ENCODE measurements at places on chromosomes 12 and 14.
A peak's percentile ranks its signal among the peaks of the same experiment; 100 is the strongest.

DNA sequence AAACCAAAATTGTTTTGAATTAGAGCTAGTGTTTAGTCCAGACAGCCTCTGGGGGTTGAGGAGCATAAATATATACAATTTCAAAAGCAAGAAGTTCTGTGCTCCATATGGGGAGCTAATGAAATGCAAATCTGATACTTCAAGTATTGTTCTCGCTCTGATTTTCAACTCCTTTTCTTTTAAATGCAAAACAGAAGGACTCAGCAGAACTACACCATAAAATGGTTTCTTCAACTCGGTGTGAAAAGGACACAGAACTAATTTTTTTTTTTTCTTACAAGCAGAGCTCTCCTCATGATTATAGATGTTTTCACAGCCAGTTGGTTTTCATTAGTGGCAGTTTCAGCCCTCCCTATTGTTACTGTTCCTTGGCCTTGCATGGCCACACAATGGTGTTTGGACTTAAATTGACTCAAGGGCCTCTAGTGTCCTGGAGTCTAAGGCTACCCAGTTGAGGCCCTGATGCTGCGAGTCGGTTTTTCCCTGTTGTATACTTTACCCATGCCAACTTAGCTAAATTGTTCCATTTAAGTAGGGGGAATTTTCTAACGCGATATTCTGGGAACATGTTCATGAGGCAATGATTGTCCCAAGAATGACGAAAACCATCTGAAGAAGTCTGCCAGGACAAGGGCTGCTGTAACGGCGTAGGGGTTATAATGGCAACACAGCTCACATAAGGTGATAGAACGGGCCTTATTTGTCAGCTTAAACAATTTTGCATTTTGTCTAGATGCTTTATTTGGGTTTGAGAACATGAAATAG is 120.3 kb downstream of the GPR135 start:
- no peak for DNase-seq

GRCh38 chr12:131950182-131950913 is 606 bp downstream of the EP400 start:
- no peak for DNase-seq

DNA sequence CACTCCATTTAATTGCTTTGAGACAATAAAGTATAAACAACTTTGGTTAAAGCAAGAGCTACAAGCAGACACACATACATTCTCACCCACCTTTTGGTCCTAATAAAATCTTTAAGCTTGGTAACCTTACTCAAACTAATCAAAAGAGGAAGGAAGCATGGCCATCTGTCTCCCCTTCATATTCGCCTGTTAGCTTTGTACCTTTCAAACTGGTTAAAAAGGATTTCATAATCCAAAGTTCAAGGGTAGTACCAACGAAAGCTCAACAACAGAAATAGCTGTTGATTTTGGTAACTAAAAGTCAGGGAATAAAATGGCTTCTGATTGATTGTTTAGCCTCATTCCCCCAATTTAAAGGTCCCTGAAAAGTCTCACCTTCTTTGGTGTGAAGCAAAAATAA is 456.9 kb downstream of the BCAT1 start:
- no peak for DNase-seq

GRCh38 chr12:13559318-13559978 is 362.9 kb downstream of the EMP1 start:
- DNase-seq = no peak

- DNase-seq = no peak
Observed at GRCh38 chr12:91561958-91562325, 379.3 kb upstream of the DCN start.

DNA sequence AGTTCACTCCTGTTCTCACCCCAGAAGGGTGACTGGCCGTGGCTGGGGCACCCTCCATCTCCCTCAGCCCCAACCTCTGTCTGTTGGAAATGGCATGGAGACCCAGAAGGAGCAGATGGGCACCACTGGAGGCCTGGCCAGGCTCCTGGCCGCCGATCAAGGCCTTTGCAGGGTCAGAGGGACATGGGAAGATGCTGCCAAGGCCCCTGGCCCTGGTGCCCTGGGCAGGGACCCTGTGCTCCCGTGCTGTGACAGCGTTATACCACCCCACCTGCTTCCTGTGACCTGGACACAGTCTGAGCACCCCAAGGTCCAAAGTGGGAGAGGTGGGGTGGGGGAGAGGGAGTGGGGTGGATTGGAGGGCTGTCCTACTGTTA is 3.5 kb downstream of the INF2 start:
- DNase-seq = no peak

DNA sequence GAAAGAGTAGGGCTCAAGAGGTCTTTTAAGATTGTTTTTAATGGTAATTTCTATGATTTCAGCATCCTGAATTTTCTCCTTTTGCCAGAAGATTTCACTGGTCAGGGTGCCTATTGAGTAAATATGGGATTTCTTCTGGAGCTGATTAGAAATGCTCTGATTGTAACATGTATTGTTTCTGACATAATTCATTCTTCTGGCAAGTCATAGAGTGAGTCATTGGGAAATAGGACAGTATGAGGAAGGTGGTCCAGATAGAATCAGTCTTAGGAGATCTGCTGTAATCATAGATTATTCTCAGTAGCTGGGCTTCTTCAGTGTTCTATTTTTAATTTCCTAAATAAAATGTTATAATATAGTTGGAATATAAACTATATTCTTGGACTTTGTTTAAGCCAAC is 182.0 kb upstream of the NAV3 start:
- DNase-seq = no peak

- no peak for DNase-seq
Observed at GRCh38 chr12:54355104-54355815, 9.0 kb downstream of the GPR84 start.

- no peak for DNase-seq
Observed at GRCh38 chr14:91048265-91048664, 12.2 kb downstream of the RPS6KA5 start.

DNA sequence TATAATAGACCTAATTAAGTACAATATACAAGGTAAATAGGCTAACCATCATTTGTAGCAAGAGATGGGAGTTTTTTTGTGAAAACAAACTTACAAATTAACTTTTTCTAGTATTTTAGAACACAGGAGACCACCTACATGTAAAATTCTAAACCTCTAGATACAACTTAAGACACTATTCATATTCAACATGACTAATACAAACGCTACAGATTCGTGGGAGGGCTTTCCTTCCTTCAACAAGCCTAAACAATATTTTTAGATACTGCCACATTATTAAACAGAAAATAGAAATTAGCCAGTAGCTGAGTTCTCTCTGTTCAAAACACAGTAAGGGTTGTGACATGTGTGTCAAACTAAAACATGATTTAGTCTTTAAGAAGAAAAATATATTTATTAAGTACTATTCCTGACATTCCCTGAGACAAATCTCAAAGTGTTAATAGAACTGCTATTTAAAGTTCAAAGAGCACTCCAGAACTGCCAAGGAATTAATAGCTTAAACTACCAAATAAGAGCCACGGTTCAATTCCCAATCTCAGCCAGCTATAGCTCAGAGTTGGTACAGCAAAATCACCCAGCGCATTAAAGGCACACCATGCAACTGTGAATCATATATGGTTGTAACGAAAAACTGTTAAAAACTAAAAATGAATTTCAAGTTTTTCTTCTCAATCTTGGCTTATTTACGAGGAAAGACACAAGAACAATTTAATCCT is 10.7 kb downstream of the MED13L start:
- no peak for DNase-seq

GRCh38 chr12:108922918-108923317 is 43.0 kb downstream of the DAO start:
- DNase-seq = no peak

DNA sequence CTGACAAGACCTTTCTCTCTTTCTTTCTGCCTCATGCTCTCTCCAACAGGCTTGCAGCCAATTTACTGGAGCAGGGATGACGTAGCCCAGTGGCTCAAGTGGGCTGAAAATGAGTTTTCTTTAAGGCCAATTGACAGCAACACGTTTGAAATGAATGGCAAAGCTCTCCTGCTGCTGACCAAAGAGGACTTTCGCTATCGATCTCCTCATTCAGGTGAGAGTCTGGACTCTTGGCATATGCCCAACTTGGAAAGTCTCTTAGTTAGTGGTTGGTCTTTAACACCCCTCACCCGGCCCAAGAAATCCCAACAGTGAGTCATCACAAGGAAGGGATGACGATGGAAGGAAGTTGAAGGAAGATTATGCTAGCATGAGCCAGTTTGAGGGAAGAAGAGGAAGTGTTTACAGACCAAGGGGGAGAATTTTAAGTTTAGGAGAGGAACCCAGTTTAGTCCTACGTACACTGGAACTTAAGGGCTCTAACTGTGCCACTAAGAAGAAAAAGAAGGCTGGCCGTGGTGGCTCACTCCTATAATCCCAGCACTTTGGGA is 189.7 kb downstream of the ETV6 start:
- peak; percentile 46 for DNase-seq

- DNase-seq = no peak
Observed at GRCh38 chr14:25247609-25248008, 197.7 kb upstream of the STXBP6 start.

GRCh38 chr12:73991138-73991537 is 546.5 kb upstream of the ATXN7L3B start:
- no peak for DNase-seq

DNA sequence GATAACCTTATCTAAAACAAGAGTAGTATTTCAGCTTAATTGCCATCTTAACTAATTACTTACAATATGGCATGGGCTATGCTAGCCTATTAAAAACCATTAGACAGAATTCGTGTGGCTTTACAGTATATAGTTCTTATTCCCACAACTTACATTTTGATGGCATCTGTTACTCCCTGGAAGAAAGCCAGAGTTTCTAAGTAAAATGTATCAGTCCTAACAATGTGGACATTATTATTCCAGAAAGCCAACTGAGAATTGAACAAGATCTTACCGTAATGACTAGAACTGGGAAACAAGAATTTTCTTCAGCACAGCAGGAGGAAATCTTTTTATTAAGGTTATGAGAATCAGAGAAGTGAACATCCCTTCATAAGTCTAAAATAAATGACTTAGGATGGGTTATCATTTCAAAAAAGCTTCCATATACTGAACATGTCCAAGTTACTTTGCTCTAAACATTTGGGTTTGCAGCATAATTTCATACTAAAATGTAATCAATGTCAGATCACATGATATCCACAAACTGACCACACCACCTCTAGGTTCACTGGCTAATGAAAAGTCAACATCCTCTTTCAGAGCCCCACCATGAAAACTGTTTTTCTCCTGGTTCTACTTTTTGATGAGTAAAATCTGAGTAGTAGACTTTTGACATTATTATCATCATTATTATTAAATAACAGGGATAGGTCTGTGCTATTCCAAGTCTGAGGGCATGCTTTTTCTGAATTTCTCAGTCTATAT is 179.7 kb downstream of the SSPN start:
- DNase-seq = no peak

DNA sequence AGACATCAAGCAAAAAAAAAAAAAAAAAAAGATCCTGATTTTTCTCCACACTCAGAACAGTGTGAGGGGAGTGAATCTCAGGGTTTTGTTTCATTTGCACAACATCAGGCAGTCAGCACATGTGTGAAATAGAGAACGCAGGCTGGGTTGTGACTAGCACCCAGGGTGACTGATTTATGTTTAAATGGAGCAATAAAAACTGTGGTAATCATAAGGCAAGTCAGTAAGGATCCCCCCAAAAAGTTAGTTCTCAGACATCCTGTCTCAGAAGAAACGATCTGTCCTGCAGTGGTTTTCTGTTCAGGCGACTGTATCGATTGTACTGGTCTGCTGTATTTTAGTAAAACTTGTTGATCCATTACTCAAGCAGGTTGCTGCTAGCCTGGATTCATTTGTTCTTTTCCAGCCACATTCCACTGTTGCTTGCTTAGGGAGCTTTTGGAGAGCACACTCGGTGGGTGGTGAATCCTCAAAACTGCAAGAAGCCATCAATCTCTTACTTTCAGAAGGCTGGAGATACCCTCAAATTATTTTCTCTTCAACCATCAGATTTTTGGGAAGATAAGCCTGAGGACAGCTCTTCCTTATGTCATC is 107.1 kb downstream of the DACT1 start:
- no peak for DNase-seq

GRCh38 chr14:93142854-93143652 is 27.3 kb upstream of the ITPK1 start:
- DNase-seq = no peak

DNA sequence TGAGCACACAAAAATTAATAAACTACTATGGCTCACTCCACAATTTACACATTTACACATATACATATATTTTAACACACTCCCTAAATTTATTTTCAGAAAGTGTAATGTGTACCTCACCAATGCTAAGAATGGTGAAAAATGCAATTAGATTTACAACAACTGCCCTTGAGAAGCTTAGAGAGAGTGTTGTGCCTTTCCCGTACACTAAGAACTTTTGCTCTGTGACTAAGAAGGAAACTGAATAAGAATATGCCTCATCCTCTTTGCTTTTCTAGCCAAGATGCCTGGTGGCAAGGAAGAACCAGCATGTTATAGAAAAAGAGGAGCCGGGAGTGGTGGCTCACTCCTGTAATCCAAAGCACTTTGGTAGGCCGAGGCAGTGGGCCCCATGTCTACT is 62.3 kb downstream of the SINHCAF start:
- no peak for DNase-seq

DNA sequence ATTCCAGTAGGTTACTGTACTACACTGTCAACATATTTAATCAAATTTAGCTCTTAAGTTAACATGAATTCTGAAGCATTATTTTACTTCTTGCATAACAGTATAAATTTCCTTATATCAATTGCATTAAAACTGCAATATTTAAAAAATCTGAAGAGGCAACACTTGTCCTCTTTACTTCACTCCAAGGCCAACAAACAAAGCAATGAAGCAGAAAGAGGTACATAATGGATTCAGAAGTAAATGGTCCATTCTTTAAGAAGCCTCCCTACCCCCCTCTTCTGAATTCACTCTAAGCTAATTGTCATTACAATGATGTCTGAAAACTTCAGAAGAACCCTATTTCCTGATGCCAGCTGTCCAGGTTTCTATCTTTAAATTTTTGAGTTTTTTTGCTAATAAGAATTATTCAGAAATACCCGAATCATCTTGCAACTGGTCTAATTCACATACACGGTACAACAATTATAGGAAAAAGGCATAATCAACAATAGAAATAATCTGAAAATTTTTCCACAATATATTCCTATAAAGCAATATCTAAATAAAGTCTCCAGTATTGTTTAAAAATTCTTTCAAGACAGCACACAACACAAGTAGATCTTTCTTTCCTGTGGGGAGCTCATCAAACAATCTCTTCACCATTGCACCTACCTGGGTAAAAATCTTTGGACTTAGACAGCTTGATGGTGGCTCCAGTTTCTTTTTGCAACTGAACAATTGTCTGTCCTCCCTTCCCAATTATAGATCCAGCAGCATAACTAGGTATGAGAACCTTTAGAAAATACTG is 2.9 kb downstream of the NOVA1 start:
- DNase-seq = no peak

DNA sequence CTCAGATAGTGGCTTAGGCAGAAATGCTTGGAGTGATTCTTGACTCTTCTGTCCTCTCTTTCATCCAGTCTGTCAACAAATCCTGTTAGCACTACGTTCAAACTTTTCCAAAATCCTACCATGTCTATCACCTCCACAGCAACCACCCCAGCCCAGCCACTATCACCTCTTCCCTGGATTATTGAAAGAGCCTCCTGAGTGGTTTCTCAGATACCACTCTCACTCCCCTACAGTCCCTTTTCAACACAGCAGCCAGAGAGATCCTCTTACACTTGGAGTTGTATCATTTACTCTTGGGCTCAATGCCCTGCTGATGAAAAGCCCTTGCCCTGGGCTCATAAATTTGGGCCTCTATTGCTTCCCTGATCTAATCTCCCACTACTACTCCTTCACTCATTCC is 218.9 kb downstream of the EXOC5 start:
- no peak for DNase-seq
